ENCODE measurements at places on chromosomes 7 and 10. TPM values are rescaled to one million over a fixed set of nuclear protein-coding genes. Genes with fewer than 3 reads are reported as not detected.
A peak's percentile ranks its signal among the peaks of the same experiment; 100 is the strongest.

DNA sequence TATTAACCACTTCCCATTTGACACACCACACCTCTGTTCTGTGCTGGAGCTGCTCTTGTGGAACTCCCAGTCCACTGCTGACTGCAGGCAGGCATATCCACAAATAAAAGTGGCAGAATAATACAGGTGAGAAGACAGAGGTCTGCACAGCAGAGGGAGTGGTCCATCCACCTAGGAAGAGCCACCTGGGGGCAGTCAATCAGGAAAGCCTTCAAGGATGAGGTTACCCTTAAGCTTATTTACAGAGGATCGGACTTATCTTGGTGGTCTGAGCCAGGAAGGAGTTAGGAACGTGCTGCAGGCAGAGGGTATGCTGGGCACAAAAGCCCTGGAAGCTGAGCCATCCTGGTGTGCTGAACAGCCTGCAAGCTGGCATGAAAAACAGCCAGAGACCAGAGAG lies 78.7 kb downstream of the FRMPD2 start:
- DNase-seq: no peak

GRCh38 chr7:15688279-15688626 lies 1.8 kb upstream of the MEOX2 start:
- peak; percentile 69 for DNase-seq

DNA sequence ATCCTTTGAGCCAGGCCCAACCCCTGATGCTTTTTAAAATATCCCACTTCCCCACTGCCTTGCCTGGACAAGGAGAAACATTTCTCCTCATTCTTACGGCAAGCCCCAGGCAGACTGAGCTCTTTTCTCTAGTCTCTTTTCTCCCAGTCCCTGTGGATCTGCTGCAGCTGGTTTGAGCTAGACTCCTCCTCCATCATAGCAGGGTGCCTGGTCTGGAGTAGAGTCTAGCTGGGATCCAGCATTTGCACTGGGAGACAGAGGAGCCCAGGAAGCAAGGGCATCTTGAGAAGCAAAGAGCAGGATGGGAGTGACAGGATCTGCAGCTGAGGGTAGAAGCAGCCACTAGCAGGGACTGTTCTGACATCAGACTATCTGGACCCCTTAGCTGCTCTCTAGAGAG lies 562.3 kb upstream of the COBL start:
- no peak for DNase-seq

GRCh38 chr7:41599760-41600159 lies 103.1 kb downstream of the INHBA start:
- DNase-seq: no peak

POM121C gene
- 68.7 TPM for polyA plus RNA-seq

All from muscle of arm (tissue), 14 donors.